ENCODE measurements at places on chromosomes 12 and 14. TPM values are rescaled to one million over a fixed set of nuclear protein-coding genes. Genes with fewer than 3 reads are reported as not detected.

RAD9B gene
- 0.35 TPM for total RNA-seq

TMEM52B gene
- total RNA-seq, result 0.86 TPM

ULK1 gene
- 80.7 TPM for total RNA-seq

DNA sequence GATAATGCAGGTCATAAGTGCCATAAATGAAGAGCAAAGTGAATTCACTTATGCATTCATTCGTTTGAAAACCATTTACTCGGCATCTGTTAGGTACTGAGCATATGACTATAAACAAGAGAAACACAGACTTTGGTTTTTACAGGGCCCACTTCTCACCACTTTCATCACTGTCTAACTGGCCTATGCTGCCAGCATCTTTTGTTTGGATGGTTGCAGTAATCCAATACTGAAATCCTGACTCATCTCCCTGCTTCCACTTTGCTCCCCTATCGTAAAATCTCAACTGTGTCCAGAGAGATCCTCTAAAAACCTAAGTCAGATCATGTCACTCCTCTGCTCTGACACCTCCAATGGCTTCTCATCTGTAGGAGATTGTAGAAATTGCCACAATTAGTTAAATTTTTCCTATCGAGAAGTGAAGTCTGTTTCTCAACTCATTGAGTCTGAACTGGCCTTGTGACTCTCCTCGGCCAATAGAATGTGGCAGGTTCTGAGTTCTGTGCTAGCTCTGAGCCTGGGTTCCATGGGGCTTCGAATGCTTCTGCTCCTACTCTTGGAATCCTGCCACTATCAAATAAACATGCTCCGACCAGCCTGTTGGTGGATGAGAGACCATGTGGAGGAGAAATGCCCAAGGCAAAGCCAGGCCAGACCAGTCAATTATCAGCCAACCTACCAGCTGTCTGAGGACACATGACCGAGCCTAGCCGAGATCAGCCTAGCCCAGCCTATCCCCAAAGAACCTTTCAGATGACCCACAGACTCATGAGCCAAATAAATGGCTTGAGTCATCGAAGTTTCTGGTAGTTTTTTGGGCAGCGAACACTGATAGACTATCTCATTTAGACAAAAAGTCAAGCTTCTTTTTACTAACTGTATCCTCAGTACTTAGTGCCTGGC is 2.2 kb upstream of the BATF start:
- DNase-seq, result no peak

DNA sequence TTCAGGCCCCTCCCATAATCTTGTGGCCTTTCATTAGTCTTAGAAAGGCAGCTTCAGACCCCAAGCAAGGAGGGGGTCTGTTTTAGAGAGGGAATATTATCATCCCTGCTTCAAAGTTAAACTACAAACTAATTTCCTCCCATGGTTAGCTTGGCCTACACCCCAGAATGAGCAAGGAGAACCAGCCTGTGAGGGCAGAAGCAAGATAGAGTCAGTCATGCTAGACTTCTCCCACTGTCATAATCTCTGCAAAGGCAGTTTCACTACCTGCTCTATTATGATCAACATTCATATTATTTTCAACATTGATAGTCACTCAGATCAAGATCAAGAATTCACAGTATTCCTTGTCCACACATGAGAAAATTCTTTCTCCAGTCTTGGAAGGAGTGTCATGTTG is 105.1 kb downstream of the GXYLT1 start:
- DNase-seq, result no peak

- no peak for DNase-seq
These were observed 311.9 kb downstream of the BCL11B start for GRCh38 chr14:98959958-98960616.

DNA sequence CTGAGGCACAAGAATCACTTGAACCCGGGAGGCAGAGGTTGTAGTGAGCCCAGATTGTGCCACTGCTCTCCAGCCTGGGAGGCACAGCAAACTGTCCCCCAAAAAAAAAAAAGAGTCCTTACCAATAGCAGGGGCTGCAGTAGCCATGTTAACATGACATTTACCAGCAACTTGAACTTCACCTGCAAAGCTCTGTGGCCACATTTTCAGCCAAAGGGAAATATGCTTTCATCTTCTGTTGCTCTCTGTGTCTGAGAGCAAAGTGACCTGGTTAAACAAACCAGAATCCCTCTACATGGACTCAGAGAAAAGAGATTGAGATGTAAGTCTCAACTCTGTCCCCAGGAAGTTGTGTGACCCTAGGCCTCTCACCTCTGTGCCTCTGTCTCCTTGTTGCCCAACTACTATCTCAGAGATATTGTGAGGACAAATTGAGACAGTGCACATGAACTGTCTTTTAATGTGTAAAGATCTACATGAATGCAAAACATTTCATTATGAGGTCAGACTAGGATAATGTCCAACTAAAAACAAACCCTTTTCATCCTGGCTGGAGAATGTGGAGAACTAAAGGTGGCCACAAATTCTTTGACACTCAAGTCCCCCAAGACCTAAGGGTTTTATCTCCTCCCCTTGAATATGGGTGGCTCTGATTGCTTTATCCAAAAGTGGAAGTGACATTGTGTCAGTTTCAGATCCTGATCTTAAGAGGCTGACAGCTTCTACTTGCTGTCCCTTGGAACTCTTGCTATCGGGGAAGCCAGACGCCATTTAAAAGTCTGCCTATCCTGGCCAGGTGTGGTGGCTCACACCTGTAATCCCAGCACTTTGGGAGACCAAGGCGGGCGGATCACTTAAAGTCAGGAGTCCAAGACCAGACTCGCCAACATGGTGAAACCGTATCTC is 24.7 kb upstream of the P2RX4 start:
- DNase-seq, result no peak

DNA sequence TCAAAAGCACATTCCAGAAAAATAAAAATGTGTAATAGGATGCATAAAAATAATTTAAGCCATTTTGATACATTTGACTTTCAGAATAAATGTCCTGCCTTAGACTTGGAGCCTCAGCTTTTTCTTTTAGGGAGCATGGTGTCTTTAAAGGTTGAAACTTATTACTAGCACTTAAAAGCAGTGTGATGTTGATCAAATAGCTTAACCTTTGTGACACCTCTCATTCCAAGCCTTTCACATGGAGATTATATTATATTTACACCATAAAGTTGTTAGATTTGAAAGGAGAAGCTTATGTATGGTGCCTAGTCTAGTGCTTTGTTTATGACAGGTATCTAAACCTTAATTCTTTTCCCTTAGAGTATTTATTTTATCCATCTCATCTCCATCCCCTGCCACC is 61.9 kb downstream of the KTN1 start:
- no peak for DNase-seq
